ENCODE measurements at places on chromosomes 13 and 19.

DNA sequence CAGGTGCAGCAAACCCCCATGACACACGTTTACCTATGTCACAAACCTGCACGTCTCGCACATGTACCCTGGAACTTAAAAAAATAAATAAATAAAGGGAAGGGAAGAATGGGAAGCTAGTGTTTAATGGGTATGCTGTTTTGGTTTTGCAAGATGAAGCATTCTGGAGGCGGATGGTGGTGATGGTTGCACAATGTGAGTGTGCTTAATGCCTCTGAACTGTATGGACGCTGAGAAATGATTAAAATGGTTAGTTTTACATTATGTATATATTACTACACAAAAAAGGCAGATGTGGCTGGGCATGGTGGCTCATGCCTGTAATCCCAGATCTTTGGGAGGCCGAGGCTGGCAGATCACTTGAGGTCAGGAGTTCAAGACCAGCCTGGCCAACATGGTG, 17.8 kb downstream of the NFILZ start:
- no peak for DNase-seq

DNA sequence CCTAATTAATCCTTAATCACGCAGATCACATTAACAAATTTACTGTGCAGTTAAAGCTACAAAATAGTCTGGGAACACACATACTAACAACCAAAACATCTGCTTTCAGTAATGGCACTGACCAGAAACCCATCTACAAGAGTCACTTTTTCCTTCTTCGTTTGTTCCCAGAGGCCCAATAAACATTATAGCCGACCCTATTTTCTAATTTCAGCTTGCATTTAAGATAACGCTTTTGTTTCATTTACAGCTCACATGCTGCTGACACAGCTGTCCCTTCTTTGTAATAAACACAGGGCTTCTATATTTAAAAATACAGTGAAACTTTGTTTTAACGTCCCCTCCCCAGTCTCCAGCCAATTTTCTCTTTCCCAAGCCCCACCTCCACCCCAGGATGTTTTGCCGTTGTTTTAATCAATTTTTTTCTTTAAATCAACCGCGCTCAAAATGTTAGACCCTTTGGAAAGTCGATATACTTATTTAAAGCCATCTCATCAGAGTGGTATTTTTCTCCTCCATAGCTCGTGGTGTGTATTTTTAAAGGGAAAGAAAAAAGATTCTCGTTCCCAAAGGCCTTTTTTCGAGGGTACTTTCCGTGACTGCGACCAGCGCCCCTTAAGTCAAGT, 1.7 kb upstream of the WBP4 start:
- no peak for DNase-seq

GRCh38 chr13:110507678-110508381, 53.7 kb downstream of the RAB20 start:
- DNase-seq, result no peak

DNA sequence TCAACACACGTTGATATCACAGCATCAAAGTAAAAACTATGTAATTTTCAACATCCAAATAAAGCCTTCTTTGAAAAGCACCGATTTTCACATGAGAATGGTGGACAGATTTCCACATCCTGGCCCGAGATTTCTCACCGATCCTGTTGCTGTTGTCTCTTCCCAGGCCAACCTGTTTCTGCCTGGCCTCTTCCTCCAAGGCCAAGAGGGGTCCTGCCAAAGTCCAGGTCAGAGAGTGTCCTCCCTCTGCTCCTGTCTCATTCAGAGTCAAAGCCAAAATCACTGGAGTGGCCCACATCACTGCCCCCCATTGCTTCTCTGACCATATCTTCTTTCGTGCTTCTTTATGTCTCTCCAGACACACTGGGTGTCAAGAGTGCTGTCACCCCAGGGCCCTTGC, 49.5 kb downstream of the CHST8 start:
- DNase-seq, result no peak

- no peak for DNase-seq
Observed at GRCh38 chr13:93847162-93847561, 620.6 kb downstream of the GPC6 start.

DNA sequence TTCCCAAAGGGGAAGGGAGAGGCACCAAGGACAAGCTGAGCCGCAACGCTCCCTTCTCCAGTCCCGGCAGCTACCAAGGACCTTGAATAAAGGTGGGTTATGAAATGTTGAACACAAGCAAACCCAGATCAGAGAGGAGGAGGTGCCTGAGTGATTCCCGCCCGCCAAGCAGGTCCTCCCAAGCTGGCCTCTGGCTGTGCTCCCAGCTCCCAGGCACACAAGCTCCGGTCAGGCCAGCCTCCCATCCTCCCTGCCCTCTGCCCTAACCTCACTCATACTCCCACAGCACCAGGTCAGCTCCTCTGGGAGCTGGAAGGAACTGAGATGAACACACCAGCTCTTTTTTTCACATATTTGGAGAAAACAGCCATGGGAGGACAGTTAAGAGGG, 3.7 kb downstream of the NAPA start:
- DNase-seq, result no peak
